Cortex of kidney (tissue), 1 donor: ENCODE measurements at places on chromosomes 3 and 15.

- DNase-seq = no peak
Measured at GRCh38 chr3:149688122-149688757, 30.4 kb upstream of the WWTR1 start.

- no peak for DNase-seq
Measured at GRCh38 chr3:10974746-10975375, 17.7 kb upstream of the SLC6A1 start.

GRCh38 chr3:197022405-197023231, 7.0 kb downstream of the MELTF start:
- DNase-seq = no peak

GRCh38 chr15:95284933-95285421, 1045.5 kb upstream of the NR2F2 start:
- DNase-seq = no peak

- DNase-seq = no peak
Measured at GRCh38 chr3:46065294-46065705, 38.0 kb upstream of the XCR1 start.

- no peak for DNase-seq
Measured at GRCh38 chr3:126961191-126961790, 21.6 kb upstream of the PLXNA1 start.

- no peak for DNase-seq
Measured at GRCh38 chr3:87732294-87732693, 326.5 kb downstream of the CGGBP1 start.

DNA sequence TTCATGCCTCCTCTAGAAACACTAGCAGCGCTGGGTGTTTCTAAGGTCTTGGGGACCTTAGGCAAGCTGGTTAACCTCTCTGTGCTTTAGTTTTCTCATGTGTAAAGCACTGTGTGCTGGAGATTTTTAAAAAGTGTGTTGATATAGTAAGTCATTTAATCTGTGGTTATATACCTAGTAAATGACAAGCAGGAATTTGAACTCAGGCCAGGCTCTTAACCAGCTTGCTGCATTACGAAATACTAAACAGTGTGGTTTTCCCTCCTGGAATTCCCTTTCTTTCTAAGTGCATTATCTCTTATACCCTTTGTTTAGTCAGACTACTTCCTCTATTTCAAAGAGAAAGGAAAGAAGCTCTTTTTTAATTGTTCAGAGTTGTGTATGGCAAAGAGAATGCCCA, 26.5 kb downstream of the NEO1 start:
- no peak for DNase-seq

GRCh38 chr3:171163101-171164066, 136.9 kb upstream of the SLC2A2 start:
- no peak for DNase-seq

DNA sequence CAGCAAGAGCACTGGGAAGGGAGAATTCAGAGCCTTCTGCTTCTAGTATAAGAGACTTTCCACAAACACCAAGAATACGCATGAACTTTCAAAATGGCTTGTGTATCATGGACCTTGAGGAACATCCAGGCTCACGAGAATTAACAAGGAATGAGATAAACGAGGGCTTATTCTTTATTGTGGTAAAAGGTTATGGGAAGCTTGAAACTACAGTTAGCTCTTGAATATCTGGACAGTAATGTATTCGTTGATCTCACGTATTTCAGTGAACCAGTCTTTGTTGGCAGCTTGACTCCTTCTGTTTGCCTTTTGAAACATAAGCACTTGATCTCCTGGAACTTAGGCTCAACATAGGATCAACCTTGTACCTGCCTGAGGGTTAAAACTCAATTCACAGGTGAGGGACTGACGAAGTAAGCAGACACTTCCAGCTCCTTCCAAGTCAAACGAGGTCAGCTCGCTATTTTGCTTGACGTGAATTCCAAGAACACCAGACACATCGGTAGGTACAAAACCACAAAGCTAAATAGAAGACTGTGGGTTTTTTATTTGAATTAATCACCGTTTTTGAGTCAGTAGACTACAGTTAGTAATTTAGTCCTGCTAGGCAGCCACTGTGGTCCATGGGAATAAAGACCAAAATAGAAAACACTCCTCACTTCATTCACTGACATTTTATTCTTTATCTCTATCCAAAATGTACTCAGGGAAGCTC, 30.8 kb downstream of the GALNT15 start:
- no peak for DNase-seq

GRCh38 chr3:151969026-151969642, 95.7 kb downstream of the SUCNR1 start:
- no peak for DNase-seq

DNA sequence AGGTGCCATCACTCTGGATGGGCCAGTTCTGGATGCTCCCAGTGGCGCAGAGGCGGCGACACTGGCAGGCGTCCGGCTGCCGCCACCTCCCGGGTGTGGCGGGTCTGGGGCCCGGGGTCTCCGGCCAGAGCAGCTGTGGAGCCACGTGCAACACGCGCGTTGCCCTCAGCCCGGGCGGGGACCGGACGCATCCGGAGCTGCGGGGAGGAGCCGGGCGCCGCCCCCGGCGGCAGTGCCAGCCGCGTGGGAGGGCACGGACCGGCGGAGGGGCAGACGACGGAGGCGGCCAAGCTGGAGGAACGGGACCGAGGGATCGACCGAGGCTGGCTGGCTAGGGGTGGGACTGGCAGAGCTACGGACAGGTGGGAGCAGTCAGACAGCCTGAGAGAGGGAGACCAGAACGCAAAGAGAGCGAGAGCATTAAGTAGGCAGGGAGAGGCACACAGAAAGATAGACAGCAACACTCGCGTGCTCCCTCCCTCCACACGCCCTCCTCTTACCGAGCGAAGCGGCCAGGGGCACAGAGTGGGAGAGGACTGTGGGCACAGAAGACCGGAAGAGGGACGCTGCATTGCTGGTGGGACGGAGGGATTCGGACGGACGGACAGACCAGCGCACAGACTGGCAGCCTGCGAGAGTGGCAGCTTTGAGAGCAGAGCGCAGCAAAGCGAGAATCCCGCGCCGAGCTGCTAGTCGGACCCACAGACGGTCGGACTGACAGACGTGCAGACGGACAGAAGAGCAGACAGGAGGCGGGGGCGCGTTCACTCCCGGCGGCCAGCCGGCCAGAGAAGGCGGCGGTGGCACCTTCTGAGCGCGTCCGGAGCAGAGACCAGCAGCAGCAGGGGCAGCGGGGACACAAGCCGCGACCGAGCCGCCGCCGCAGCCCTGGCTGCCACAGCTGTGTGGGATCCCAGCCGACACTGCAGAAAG, at the start of gene ARPP21:
Gene ARPP21 (plus strand): TSS at position 272 of the 933 bp plus-strand sequence. CDS start 42,227 bp downstream, outside the sequence.
- DNase-seq = no peak
